T-helper 2 cell treated with Interferon-gamma antibody and Interleukin-4, amounts not matched to agents 100 ng/mL and 5 ng/mL, for 36 hours (primary cell): ENCODE measurements at places on chromosomes 2 and 18. TPM values are rescaled to one million over a fixed set of nuclear protein-coding genes. Genes with fewer than 3 reads are reported as not detected.

The IL36B gene
- total RNA-seq = not detected in 2 replicates

The EVA1A gene
- total RNA-seq = not detected in 2 replicates

The GALNT3 gene
- 23.7 and 24.8 TPM in 2 replicates for total RNA-seq

The HOXD3 gene
- not detected in 2 replicates for total RNA-seq

The CHRND gene
- not detected in 2 replicates for total RNA-seq

The ARHGAP25 gene
- 82.8 and 89.1 TPM in 2 replicates for total RNA-seq

The MCFD2 gene
- total RNA-seq = 46.2 and 47.8 TPM in 2 replicates

The SPP2 gene
- not detected in 2 replicates for total RNA-seq

The TMEM200C gene
- not detected in 2 replicates for total RNA-seq

The DOK6 gene
- total RNA-seq = not detected in 2 replicates

The STAT4 gene
- total RNA-seq = 91.2 and 93.2 TPM in 2 replicates

The GCA gene
- total RNA-seq = 10.2 and 11.3 TPM in 2 replicates

The METTL8 gene
- total RNA-seq = 16.5 and 21.0 TPM in 2 replicates

The TUBA3E gene
- total RNA-seq = not detected in 2 replicates

The PFN4 gene
- total RNA-seq = not detected in 2 replicates
